ENCODE measurements at places on chromosomes 3 and 15.

DNA sequence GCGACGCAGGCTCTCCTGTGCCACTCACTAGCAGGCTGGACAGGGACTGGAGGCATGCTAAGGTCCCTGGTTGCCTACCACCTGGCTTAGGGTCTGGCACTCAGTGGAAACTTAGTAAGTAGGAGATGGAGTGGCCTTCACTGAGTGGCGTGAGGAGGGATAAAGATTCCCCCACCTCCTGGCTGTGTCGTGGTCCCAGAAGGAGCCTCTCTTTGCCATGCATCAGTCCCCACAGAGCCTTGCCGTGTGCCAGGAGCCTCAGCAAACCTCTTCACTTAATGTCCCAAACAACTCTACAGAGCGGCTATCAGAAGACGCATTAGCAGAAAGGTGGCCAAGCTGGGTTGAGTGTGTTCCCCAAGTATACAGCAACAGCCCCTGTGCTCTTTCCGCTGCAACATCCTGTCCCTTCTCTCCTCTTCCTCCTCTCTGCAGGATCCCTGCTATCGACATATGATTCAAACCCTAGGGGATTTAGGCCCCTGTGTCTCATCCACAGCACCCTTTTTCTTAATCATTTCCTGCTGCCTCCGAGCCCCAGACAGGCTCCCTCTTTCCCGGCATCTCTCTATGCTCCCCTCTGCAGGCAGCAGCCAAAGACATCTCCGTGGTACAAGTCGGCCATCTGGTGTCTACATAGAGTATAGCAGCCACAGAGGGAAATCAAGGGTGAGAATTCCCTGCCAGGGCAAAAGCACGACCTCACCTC is 66.7 kb downstream of the SLC6A1 start:
- DNase-seq = peak; percentile 6

DNA sequence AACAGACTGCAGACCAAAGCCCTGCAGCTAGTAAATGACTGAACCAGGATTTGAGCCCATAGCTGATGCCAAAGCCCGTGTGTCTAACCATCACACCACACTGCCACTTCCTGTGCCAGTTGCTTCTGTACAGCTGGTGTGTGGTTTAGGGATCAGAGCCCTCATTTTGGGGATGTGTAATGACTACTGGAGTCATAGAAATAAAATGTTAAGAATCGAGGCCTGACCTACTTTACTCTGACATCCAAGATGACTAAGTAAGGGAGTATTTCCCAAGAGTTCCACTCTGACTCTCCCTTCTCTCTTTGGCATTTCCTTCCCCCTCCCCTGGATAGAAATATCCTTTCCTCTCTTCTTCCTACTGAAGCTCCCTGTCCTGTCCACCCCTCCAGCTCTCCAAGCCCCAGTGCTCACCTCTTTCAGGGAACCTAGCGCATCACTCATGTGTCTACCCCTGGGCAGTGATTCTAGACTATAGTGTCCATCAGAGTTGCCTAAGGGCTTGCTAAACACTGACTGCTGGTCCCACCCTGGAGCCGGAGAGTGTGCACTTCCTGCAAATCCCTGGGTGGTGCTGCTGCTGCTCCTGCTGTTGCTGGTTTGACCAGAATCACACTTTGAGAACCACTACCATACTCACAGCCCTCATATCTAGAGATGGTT is 53.8 kb downstream of the MGLL start:
- peak; percentile 95 for DNase-seq

DNA sequence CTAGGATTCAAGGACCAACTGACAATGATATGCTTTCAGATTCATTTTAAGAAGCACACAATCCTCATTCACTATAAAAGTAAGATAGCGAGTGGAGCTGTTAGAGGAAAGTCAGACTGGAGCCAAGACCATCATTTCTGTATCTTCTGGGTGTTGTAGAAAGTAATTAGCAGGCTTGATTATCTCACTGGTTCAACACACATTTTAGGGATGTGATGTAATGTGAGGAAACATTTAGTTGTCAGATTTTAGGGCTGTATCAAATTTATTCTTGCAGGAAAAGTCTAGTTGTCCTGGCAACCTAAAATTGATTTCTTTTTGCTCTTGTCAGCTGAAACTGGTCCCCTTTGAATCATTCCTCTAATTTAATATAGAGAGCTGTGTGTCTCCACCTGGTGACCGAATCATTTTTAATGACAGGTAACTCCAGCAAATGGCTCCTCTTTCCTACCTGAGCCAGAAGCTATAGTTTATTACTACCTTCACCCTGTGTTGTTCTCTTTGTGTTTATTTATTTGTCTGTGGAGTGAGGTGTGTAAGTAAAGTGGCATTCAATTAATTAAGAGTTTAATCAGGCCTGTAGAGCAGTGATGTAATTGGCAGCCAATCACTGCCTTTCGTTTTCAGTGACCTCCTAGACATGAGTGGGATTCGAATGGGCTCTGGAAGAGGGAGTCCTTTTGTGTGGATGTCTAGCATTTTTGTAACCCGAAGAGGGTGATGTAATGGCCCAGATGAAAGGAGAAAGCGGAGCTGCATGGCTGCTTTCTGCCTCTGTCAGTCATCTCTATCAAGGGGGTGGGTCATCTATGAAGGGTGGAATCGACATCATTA is 125.8 kb downstream of the LPP start:
- no peak for DNase-seq

- no peak for DNase-seq
Observed at GRCh38 chr3:160105907-160106584, 117.4 kb downstream of the IL12A start.

GRCh38 chr15:96058103-96058851 is 272.2 kb upstream of the NR2F2 start:
- no peak for DNase-seq

GRCh38 chr3:40035177-40035576 is 225.8 kb downstream of the MYRIP start:
- no peak for DNase-seq

DNA sequence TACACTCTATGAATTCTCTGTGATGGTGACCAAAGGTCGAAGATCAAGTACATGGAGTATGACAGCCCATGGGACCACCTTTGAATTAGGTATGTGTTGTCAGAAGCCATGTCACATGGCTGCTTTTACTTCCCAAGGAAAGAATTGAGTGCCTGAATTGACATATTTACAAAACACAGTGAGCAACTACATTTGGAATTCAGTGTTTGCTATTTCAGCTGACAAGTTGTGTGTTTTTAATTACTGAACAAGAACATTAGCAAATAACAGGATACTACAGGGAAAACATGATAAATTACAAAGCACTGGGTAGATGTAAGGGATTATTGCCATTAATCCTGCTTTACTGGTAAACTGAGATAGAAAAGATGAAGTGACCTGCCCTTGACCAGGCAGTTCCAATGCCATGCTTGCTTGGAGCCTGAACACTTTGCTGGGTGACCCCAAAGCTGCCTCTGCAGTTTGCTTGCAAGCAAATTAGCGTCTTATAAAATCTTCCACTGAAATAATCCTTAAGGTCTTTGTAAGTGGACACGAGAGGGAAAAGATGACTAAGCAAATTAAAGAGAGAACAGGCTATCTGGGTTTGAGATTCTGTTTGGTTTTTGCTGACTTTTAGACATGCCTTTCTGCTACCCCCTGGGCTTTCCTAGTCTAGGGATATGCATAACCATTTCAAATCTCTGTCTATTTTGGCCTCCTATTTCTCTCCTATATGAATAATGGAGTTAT is 98.2 kb downstream of the HCN4 start:
- DNase-seq = no peak

DNA sequence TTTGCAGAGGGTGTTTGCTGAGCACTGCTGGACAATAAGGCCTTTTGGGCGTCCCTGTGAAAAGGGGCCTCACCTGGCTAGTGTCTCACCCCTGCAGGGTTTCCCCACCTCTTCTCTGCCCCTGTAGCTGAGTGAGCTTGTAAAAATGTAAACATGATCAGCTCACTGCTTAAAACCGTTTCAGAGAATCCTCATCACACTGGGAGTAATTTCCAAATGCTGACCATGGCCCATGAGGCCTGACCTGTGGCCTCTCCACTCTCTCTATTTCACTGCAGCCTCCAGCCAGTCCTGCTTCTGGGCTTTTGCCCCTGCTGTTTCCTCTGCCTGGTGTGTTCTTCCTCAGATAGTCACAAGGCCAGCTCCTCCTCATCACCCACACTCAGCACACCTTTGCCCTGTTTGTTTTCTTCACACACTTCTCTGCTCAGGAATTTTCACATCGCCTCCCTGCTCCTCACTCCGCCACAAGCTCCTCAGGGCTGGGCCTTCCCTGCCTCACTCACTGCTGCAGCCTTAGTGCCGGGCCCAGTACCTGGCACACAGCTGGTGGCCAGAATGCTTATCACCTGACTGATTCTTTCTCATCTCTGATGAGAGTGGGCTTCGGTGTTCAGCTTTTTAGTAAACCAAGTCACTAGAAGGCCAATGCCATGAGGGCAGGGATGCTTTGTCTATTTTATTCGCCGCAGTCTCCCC is 79.3 kb upstream of the SEC13 start:
- DNase-seq = no peak

GRCh38 chr3:32956750-32957570 is 5.5 kb downstream of the CCR4 start:
- no peak for DNase-seq

DNA sequence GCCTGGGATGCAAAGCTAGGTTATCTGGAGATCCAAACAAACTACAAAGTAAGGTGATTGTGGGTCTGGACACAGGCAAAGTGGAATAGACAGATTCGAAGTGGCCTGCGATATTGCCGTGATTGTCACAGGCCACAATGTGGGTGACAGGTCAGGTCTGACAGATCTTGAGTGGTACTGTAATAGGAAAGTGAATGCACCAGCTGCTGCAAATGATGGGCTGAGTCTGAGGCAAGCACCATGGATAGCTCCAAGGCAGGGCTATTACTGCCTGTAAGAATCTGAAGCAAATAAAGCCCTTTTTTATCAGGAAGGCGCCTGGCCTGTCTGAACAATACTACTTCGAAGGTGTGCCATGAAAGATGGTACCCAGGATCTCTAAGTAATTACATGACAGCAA is 10.0 kb downstream of the ARMC8 start:
- no peak for DNase-seq

- no peak for DNase-seq
Observed at GRCh38 chr3:1251282-1252060, 158.6 kb downstream of the CNTN6 start.

DNA sequence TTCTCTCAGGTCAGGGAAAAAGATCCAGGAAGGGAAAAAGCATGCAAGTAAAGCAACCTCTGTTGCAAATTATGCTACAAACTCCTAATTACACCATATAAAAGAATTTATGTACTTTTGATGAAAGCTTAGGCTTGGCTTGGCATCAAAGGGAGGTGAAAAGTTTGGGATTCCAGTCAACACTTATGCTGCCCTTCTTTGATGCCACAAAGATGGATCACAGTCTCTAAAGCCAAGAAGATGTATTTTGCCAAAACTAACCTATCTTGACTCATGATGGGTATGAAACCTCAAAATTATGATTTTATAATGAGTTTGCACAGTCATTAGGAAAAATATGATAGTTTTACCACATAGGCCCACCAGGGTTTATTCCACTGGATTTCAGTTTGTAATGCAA is 101.0 kb upstream of the CCDC80 start:
- DNase-seq = no peak

DNA sequence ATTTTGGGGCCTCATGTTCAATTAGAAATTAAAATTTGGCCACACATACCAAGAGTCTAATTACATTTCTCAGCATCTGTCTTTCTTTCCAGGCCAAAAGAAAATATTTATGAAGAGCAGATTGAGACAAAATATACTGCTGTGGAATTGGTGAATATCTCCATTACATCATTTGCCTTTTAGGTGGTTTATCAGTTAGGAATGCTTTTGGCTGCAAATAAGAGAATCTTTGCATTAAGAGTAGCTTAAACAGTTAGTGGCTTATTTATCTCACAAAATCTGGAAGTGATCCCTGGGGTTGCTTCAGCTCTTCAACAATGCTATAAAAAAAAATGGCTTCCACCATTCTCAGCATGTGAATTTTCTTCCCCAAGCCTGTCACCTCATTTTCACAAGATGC is 308.7 kb downstream of the MAGI1 start:
- DNase-seq = peak; percentile 56

- no peak for DNase-seq
Observed at GRCh38 chr3:33358172-33358781, 81.0 kb downstream of the FBXL2 start.

- no peak for DNase-seq
Observed at GRCh38 chr3:76554707-76555106, 485.2 kb upstream of the ROBO2 start.

DNA sequence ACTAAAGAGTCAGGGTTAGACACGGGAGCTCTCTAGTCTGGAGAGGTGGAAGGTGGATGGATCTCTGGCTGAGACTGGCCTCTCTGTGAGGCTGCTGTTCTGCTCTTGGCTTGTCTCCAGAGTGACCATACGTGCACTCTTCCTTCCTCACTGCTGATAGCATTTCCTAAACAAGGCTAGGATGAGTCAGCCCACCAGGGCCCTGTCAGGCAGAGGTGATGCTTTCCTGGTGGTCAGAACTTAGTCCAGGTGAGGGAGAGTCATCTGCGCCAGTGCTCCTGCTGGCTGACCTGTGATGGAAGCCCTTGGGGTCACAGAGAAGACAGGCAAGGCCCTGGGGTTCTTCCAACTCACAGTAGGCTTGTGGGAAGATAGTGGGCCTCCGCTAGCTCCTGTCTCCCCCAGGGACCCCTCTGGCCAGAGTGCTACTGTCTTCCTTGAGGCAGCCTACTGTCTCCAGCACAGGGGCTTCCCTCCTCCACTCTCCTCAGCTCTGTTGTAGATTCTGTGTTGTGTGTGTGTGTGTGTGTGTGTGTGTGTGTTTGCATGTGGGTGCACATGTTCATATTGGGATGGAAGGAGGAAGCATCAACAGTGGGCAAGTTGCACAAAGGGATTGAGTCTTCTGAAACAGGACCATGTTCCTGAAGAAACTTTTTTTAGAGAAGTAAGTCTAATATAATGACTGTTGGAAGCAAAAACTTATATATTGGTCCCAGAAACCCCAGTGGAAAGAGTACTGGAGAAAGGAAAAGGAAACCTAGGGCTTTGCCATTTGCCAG is 16.5 kb downstream of the ALPK3 start:
- DNase-seq = no peak

DNA sequence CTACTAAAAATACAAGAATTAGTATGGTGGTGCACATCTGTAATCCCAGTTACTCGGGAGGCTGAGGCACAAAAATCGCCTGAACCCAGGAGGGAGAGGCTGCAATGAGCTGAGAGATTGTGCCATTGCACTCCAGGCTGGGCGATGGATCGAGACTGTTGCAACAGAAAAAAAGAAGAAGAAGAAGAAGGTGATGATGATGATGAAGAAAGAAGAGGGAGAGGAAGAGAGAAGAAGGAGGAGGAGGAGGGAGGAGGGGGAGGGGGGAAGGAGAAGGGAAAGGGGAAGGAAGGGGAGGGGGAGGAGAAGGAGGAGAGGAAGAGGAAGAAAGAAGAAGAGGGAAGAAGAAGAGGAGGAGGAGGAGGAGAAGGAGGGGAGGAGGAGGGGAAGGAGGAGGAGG is 33.2 kb upstream of the ZNF710 start:
- DNase-seq = no peak

GRCh38 chr3:190229632-190230424 is 92.4 kb downstream of the CLDN1 start:
- DNase-seq = no peak

GRCh38 chr3:29764603-29765254 is 483.9 kb downstream of the RBMS3 start:
- peak; percentile 39 for DNase-seq

GRCh38 chr15:90946538-90946937 is 8.1 kb upstream of the RCCD1 start:
- DNase-seq = no peak

Data from GM04503 (cell line).